ENCODE measurements at places on chromosomes 12 and 14.

- no peak for DNase-seq
These were observed 106.2 kb upstream of the NAV3 start for GRCh38 chr12:77724367-77724957.

- DNase-seq: no peak
These were observed 227.2 kb downstream of the CHST11 start for GRCh38 chr12:104683831-104684503.

DNA sequence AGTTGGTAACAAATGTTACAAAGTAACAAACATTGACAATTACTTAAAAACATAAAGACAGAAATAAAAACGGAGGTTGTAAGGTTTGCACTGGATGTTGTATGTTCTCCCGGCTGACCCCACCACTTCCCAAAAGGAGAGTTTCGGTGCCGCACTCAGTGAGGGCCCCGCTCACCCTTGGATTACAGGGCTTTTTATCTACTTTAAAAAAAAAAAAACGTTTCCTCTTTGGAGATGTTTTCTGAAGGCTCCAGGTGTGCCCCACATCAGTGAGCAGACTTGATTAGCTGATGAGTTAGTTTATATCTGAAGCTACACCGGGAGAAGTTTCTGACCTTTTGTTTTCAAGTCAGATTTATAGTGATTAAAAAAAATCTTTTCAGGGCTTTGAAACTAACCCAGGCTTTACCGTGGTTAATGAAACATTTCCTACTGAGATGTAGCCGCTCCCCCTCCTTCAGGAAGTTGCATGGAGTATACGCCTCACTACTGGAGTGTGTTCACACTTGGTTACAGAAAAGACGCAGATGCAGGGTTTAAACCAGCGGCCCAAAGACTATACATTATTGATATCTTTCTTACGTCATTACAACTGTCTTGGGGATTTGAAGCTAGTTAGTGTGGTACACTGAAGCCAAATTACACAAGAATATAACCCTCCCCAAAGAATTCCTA lies 38.0 kb upstream of the BCL7A start:
- DNase-seq: no peak

- no peak for DNase-seq
These were observed 36.6 kb downstream of the NID2 start for GRCh38 chr14:52032204-52032801.

GRCh38 chr14:33207467-33208017 lies 268.9 kb downstream of the NPAS3 start:
- DNase-seq: no peak

DNA sequence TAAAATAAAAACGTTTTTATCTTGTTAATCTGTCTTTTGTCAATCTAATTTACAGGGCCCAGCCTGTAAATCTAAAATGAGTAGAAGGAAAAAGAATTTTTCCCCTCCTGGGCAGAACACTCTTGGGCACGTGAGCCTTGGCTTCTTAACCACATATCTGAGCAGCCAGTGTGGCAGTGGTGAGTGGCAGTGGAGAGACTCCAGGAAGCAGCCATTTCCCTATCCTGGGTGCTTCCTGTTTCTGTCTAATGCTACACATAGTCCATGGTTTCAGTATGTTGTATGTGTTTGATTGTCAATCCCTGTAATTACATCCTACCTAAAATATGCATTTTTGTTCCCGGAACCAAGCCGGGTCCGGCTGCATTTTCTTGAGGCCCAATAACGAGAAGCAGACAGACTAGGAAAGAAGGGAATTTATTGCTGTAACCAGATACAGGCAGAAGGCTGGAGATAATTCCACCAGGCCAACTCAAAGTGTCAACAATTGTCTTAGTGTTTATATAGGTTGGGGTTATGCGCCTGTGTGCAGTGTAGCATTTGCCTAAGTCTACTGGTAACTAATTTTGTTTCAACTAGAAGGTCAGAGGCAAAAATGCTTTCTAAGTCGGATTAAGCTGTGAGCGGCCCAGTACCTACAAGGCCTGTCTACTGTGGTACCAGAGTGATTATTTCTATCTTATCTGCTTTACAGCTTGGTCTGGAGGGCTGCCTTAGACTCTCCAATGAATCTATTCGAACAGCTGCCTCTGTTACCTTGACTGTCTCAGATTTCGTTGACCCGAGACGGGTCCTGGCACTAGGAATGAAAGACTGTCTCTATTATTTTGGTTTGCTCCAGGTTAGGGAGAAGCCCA lies 82.4 kb upstream of the RESF1 start:
- peak; percentile 47 for DNase-seq

- no peak for DNase-seq
These were observed 233.3 kb upstream of the SSTR1 start for GRCh38 chr14:37974421-37974820.

- no peak for DNase-seq
These were observed 28.5 kb downstream of the TMCC3 start for GRCh38 chr12:94621662-94622359.

GRCh38 chr12:131312793-131313545 lies 359.3 kb downstream of the ADGRD1 start:
- DNase-seq: no peak

- no peak for DNase-seq
These were observed 32.0 kb downstream of the DAO start for GRCh38 chr12:108911915-108912314.

- DNase-seq: no peak
These were observed 354.3 kb upstream of the SFSWAP start for GRCh38 chr12:131356485-131357184.

GRCh38 chr12:65532162-65532561 lies 253.7 kb downstream of the MSRB3 start:
- no peak for DNase-seq

GRCh38 chr14:92033906-92034687 lies 5.8 kb downstream of the TRIP11 start:
- DNase-seq: no peak

DNA sequence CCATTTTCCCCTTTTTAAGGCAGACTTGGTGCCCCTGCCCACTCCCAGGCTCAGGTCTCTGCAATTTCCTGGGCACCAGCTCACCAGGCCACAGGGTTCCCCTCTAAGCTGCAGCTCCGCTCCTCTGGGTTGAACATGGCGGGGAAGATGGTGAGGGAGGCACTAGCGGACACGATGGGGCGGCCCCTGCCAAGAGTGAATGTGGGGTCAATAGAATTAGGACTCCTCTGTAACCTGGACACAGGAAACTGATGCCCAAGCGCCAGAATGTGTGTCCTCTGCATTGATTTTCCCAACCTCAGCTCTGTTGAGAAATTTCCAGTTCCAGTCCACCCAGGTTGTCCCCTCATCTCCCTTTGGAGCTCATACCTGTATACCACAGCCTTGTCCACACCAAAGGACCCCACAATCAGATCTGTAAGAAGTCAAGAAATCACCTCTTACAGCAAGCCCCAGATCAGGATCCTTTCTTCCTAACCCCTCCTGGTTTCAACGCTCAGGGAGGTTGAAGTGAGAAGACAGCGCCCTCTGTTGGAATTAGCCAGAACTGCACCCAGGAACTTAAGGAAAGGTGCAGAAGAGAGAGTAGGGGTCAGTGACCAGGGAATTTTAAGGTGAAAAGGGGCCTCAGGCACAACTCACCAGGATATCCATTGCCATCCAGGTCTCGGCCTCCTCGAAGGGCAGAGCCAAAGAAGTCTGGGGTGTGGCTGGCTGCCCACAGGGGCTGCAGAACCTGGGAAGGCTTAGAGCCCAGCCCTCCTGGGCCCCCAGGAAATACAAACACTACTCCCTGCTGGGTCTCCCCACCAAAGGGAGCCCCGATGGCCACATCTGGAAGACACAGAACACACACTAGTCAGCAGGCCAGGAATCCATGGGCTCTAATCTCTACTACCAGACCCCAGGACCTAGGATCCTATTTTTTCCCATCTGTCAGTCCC lies 14.7 kb downstream of the ITGA5 start:
- DNase-seq: peak; percentile 39

GRCh38 chr14:33039311-33039710 lies 100.6 kb downstream of the NPAS3 start:
- no peak for DNase-seq

DNA sequence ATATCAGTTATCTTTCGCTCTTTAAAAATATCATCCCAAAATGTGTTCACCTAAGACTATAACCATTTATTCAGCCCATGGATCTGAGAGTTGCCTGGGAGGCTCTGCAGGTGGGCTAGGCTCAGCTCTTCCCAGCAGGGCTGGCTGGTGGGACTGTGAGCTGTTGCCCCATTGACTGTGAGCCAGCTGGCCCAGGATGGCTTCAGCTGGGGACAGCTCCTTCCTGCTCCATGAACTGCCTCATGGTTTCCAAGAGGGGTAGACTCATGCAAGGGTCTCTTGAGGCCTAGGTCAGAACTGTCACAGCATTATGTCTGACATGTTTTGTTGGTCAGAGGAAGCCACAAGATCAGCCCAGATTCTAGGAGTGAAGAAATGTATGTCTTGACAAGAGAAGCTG lies 114.1 kb upstream of the E2F7 start:
- no peak for DNase-seq

DNA sequence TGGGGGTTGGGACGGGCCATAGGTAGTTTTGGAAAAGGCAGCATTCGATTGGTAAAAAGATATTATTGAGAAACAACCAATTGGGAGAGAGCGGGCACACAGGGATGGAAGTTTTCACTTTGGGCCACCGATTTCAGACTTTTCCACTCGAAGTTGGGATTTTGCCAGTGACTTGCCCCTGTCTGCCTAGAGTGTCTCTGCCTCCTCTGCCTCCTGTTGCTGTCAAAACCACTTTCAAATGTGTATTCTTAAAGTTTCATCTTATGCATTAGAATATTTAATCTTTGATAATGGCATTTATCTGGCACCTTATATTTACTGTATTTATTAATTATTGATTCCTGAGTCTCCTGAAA lies 182.3 kb downstream of the FUT8 start:
- DNase-seq: no peak

DNA sequence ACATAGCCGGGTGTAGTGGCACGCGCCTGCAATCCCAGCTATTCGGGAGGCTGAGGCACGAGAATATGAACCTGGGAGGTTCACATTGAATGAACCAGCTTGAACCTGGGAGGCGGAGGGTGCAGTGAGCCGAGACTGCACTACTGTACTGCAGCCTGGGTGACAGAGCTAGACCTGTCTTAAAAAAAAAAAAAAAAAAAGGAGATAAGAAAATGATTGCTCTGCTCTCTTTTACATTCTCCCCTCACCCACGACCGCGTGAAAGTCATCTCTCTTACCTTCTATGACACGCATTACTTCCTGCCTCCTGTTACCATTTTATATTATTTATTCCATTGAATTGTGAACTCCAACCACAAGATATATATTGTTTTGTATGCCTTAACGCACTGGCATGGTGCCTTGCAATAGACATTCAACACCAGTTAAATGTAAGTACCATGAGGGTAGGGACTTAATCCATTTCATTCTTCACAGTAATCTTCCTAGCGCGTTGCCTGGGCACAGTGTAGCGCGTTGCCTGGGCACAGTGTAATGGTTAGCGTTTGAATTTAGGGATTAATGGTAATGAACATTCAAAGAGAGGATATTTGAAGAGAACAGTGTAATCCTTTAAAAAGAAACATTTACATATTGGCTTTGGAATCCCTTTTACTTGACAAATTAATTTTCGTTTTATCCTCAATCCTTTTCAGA lies 2.7 kb downstream of the RAP1B start:
- no peak for DNase-seq

DNA sequence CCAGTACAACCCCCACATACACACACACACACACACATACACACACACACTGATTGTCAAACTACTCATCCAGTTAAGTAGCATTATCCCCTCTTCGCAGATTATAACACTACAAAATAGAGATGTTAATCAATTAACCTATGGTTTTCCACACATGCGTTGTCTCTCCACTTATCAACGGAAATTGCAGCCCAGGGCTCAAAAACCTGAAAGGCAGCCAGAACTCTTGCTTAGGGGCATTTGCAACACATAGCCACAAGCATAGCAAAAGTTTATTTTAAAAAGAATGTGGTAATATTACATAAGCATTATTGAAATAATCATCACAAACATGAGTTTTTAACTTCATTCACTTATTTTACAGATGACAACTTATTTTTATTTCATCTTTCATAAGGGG lies 265.8 kb downstream of the SLC16A7 start:
- DNase-seq: no peak

- no peak for DNase-seq
These were observed 40.0 kb downstream of the BTG1 start for GRCh38 chr12:92105676-92106075.

DNA sequence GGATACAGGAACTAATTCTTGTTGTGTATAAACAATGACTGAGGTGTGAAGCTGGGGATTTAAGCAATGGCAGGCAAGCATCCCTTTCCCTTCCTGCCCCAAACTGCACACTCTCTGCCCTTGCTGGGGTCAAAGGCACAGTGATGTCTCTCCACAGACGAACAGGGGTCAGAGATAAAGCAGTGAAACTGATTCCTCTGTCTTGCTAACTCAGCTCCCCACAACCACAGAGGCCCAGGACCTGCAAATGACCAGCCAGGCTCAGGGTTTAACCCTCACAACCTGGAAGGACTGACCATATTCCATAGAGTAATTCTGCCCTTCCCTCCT lies 67.2 kb downstream of the CCDC88C start:
- DNase-seq: no peak

DNA sequence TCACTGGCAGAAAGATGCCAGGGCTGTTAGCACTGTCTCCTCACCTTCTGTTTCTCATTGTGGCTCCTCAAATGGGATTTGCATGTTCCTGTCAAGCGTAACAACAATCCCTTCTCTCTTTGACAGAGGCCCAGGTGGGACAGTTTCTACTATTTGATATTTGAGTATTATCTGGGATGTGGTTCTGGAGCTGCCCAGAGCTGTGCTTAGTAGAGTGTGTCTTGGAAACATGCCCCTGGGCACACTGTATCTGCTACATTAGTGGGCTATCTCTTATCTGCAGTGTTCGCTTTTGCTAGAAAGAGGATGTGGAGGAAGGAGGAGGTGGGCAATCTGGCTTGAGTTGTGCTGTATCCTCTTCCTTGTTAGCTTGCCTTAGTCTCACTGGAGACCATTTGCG lies 3.8 kb upstream of the ACADS start:
- no peak for DNase-seq

- no peak for DNase-seq
These were observed 359.8 kb downstream of the APAF1 start for GRCh38 chr12:99004799-99005466.

GRCh38 chr12:57156701-57157403 lies 9.4 kb upstream of the LRP1-AS start:
- DNase-seq: peak; percentile 69

DNA sequence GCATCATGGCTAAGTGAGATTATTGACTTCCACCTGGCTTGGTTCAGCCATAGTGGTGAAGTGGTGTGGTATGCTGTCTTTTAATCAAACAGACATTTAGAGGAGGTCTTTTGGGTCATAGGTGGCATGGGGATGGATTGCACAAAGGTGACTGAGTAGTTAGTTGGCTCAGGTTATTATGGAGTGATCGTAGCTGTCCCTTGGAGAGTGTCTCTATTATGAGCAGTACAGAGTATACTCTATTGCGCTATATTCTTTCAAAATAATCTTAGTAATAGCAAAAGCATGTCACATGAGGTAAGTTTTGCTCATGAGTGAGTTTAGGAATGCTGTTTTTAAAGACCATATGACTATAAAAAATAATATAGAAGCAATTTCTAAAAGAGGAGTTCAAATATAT lies 60.4 kb downstream of the RASSF8 start:
- no peak for DNase-seq
